Naive thymus-derived CD4-positive, alpha-beta T cell (primary cell): ENCODE measurements at places on chromosomes 4 and X. TPM values are rescaled to one million over a fixed set of nuclear protein-coding genes. Genes with fewer than 3 reads are reported as not detected.

DNA sequence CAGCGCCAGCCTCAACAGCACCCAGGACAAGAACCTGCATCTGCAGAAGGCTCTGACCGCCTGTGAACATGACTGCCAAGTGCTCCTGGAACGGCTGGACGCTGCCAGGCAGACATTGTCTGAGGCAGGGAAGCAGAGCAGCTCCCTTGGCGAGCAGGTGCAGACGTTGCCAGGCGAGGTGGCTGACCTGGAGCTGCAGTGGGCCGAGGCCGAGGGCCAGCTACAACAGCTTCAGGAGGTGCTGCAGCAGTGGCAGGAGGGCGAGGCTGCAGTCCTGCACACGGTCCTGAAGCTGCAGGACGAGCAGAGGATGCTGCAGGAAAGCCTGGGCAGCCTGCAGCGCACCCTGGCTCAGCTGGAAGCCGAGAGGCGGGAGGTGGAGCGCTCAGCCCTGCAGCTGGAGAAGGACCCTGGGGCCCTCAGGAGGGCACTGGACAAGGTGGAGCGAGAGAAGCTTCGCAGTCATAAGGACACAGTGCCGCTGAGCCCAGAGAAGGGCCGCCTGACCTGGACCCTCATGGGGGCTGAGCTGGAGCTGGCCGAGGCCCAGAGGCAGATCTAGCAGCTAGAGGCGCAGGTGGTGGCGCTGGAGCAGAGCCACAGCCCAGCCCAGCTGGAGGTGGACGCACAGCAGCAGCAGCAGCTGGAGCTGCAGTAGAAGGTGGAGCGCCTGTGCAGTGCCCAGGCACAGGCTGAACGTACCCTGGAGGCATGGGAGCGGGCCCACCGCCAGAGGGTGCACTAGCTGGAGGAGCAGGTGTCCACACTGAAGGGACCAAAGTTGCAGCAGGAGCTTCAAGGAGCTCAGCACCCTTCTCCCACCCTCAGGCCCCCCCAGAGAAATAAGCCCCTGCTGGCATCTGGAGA is 16.4 kb downstream of the SMIM10L2A start:
- H3K4me1 ChIP-seq: no peaks in the 10 kb centered on the region
- H3K27me3 ChIP-seq: no peaks in the 10 kb centered on the region
- no peak overlapping the region for H3K4me3 ChIP-seq
- DNase-seq: no peak
- no peaks in the 10 kb centered on the region for H3K36me3 ChIP-seq

DNA sequence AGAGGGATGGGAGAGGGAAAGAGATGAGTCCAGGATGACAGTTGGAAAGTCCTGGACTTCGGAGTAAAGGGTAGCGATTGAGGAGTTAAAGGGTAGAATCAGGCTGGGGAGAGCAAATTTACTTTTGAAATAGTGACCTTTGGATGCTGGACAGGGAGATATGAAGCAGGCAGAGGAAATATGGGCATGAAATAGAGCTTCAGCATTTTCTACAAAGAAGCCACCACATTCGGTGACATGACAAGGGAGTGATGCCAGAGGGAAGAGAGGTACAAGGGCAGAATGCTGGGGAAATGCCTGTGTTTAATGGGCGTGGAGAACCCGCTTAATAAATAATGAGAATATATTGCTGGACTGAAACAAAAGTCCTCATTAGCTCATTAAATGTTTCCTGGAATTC is 92.7 kb downstream of the TBL1X start:
- no peak overlapping the region for H3K4me3 ChIP-seq
- no peak overlapping the region for H3K27ac ChIP-seq
- no peaks in the 10 kb centered on the region for H3K36me3 ChIP-seq
- no peak for DNase-seq
- no peaks in the 10 kb centered on the region for H3K27me3 ChIP-seq

- no peak for DNase-seq
- no peak overlapping the region for H3K4me3 ChIP-seq
- no peaks in the 10 kb centered on the region for H3K36me3 ChIP-seq
These were observed 244.3 kb downstream of the PTTG2 start for GRCh38 chr4:38204339-38205035.

DNA sequence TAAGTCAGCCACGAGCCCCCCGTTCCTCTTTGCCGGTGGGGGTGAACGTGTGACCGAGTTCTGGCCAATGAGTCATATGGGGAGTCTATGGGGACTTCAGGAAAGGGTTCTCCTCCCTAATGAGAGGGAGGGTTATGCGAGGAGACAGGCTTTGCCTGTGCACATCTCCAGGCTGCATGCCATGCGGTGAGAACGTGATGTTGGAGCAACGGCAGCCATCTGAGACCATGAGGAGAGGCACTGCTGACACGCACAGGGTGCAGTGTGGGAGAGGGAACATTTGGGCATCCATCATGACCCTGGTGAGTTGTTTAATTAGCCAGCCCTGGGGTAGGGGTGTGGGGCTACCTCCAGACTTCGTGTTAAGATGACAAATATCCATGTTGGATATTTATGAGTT is 55.8 kb downstream of the ABLIM2 start:
- DNase-seq: no peak
- H3K4me3 ChIP-seq: no peak overlapping the region
- no peaks in the 10 kb centered on the region for H3K36me3 ChIP-seq
- no peak overlapping the region for H3K27ac ChIP-seq

DNA sequence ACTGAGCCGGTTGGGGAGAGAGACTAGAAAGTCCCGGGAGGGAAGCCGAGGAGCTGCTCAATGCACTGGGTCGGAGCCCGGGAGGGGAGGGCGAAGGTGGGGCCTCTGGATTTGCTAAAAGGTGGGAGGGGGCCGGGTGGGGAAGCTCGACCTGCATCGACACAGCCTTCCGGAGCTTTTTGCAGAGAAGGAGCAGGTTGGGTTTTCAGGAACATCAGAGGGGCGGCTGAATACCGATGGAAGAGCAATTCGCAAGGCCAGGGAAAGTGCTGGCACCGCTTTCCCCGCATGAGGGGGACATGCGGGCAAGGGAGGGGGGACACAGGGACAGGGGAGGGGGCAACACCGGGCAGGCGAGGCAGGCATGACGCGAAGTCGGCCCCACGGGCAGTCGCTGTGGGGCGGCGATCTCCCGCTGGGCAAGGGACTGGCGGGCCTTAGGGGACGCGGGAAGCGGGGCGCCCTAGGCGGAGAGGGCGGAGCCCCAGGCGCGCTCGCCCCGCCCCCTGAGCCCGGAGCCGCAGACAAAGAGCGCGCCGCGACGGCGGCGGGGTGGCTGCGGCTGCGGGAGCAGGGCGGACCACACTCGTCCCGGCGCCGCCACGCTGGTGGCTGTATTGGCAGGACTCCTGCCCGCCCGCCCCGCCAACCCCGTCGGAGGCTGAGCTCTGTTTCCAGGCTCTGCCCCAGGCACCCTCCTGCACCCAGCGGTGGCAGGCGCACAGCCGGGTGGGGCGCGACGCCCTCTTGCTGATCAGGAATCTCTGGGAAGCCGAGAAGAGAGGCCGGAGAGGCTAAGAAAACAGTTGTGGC is 11.6 kb downstream of the PDZD4 start:
- H3K27me3 ChIP-seq: no peaks in the 10 kb centered on the region
- H3K36me3 ChIP-seq: no peaks in the 10 kb centered on the region
- peak overlapping the region; percentile 33 for H3K4me3 ChIP-seq
- H3K27ac ChIP-seq: peak overlapping the region; percentile 51

DNA sequence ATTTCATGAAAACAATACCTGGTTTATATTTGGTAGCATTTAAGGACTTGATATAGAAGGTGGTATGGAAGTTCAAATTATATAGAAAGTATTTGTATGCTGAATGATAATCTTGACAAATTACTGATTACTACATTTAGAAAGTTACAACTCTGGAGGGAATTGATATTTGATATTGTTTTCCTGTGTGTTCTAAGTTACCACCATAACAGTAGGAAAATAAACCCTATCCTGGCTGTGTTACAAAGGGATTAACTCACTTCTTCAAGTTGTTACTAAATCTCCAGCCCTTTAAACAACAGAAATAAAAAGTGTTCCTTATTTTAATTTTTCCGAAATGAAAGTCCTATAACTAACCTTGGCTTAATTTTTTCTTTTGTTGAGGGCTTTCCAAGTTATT is 36.6 kb downstream of the FHL1 start:
- H3K27me3 ChIP-seq: no peaks in the 10 kb centered on the region
- no peaks in the 10 kb centered on the region for H3K36me3 ChIP-seq
- no peak for DNase-seq
- no peak overlapping the region for H3K27ac ChIP-seq
- no peaks in the 10 kb centered on the region for H3K4me1 ChIP-seq

The FAM9B gene
- polyA plus RNA-seq: not detected

The ADAD1 gene
- polyA plus RNA-seq: not detected
